ENCODE measurements at places on chromosomes 13 and 19.

GRCh38 chr19:50432221-50433028 is at the start of gene MYBPC2:
MYBPC2 (plus strand) TSS chr19:50432892; CDS start chr19:50432954, 62 bp downstream.
- no peak for DNase-seq

DNA sequence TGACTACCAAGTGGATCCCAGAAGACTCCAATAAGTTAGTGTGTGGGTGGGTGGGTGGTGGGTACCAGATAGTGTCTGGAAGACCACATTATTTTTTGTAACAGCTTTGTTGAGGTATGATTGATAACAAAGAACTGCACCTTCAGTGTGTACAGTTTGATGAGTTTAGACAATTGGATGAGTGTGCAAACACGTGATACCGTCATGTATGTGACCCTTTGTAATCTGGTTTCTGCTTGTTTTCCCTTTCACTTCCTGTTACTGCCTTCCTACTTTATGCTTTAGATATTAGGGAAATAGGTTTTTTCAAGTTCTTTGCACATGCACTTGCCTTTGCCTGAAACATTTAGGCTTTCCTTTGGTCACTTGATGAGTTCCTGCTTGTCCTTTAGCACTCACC is 8.5 kb downstream of the RPL21 start:
- no peak for DNase-seq

GRCh38 chr13:98515818-98516465 is 61.0 kb downstream of the STK24 start:
- no peak for DNase-seq

DNA sequence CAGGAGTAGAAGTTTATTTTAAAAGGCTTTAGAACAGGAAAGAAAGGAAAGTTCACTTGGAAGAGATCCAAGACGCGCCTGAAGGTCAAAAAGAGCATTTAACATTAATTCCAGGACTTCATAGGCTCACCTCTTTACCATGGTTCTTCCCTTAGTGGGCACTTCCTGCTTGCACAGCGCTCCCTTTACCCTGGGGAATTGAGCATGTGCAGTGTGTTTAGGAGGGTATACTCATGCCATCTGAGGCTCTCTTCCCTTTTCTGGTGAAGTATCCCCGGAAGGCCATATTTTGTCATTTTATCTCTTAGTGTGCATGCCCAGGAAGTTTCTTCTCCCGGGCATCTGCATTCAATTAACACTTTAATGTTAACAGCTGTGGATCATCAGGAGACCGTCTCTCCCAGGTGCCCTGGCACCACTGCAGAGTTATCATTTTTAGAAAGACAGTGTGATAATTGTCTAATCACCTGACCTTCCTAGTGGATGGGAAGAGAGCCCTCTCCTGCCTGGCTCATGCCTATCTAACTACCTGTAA is 66.1 kb upstream of the ABCC4 start:
- DNase-seq, result no peak

DNA sequence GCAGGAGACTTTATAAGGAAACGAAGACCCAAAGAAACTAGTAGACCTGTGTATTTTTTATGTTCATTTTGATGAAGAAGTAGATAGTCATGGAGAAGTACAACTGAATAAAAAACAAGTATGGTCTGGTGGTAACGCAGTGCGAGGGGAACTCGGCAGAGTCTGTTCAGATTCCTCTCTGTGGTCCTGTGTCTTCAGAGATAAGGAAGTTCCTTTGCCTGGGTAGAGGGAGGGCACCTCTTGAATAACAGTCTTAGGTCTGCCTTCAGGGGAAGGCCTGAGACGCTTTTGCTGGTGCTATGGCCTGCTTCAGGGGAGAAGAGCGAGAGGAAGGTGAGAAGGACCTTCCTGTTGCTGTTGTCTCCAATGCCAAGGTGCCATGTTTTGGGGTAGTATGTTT is 25.9 kb upstream of the SLC46A3 start:
- DNase-seq, result no peak

DNA sequence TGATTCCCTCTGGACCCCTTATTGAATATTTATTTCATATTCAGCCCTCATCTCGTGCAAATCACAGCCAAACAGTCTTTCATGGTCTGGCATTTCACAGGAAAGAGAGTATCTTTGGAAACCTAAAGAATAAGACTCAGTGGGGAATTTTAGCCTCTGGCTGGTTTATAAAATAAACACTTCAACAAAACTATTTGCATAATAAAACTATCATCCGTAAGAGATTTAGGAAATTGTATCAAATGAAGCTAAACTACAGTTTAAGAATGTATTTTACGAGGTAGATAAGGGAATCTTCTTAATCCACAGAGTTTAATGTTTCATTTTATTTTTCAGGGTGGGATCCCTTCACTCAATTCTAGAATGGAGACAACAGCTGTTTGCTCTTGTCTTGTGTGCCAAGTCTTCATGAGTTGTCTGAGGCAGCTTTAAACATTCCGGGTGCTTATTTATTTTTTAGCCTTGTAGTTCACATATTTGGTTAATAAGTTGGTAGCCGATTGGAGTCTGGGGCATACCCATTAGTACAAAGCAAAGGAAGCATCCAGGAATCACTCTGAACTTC is 634.4 kb upstream of the KLF12 start:
- DNase-seq, result no peak

DNA sequence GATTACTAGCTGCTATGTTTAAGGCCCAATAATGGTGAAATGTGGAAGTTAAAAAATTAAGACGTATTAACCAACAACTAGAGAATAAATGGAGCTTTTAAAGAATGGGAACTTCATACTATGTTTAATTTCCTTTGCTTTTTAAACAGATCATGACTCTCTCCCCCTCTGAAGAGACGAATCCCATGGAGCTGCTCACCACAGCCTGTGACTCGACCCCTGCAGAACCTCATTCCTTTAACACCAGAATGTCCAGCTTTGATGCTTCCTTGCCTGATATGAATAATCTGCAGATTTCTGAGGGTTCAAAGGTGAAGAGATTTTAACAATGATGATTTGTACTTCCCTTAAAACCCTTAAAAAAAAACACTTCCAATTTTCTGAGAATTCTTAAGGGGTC is 53.0 kb downstream of the ZAR1L start:
- no peak for DNase-seq

DNA sequence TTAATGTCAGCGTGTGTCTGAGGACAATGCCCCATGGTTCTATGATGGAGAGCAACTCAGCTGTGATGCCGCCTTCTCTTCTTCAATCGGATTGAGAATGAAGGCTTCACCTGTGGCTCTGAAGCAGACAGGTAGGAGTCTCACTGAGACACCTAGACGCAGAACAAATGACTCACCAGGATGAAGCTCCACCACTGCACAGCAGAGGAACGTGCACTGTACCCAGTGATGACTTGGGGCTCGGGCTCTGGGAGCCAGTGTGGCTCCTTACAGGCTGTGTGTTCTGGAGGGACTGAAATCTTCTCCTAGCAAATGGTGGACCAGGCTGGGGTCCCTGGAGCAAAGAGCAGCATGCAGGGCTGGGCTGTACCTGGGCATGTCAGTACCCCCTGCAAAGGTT is 44.0 kb downstream of the CCDC70 start:
- no peak for DNase-seq

GRCh38 chr13:112753833-112754232 is 64.0 kb downstream of the ATP11A start:
- no peak for DNase-seq

DNA sequence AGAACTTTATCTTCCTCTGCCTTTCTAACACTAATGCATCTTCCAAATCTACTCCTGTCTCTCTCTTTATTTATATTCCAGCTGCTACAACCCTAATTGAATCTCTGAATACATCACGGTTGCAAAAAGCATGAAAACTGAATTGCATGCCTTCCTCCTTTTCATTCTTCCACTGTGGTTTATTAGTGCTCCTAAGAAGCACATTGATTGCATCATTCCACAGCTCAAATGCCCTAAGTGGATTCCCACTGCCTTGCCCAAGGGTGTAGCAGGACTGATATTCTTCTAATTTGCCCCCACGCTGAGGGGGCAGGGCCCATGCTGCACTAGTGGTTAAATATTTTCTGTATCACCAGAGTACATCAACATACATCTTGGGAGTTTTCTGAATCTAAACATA is 640.8 kb downstream of the EFNB2 start:
- no peak for DNase-seq

GRCh38 chr19:46992699-46993535 is 26.7 kb upstream of the NPAS1 start:
- DNase-seq, result no peak

GRCh38 chr19:7947939-7948338 is 4.5 kb upstream of the TIMM44 start:
- DNase-seq, result no peak

GRCh38 chr13:97134364-97135095 is 87.6 kb upstream of the MBNL2 start:
- no peak for DNase-seq

- DNase-seq, result no peak
Measured at GRCh38 chr19:56671613-56671994, at the start of gene ZNF835. ZNF835 (minus strand) TSS chr19:56671757; CDS start chr19:56665198, 6,559 bp downstream.

DNA sequence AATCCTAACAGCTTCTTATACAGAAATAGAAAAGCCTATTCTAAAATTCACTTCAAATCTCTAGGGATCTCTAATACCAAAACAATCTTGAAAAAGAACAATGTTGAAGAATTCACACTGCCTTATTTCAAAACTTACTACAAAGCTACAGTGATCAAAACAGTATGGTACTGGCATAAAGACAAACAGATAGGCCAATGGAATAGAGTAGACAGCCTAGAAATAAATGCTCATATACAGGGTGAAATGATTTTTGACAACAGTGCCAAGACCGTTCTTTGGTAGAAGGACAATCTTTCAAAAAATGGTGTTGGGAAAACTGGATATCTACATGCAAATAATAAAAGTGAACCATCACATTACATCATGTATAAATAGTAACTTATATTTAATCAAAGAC is 11.8 kb upstream of the ZNF563 start:
- DNase-seq, result no peak

GRCh38 chr13:37769078-37769477 is 100.5 kb downstream of the TRPC4 start:
- DNase-seq, result no peak

DNA sequence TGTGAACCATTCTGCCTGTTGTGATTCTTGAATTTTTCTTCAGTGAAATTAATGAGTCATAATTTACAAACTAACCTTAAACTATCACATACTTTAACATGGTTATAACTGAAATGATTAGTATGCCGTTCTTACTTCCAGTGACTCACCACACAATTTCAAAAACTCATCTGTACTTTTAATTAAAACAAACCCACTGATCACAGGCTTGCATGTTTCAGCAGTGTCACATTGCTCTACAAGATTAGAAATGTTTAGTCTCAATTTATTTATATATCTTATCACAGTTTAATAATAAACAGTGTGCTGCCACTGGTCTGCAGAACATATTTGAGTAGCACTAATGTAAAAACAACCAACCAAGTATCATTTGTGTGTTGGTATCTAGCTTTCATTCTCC is 2227.9 kb upstream of the PCDH20 start:
- no peak for DNase-seq

DNA sequence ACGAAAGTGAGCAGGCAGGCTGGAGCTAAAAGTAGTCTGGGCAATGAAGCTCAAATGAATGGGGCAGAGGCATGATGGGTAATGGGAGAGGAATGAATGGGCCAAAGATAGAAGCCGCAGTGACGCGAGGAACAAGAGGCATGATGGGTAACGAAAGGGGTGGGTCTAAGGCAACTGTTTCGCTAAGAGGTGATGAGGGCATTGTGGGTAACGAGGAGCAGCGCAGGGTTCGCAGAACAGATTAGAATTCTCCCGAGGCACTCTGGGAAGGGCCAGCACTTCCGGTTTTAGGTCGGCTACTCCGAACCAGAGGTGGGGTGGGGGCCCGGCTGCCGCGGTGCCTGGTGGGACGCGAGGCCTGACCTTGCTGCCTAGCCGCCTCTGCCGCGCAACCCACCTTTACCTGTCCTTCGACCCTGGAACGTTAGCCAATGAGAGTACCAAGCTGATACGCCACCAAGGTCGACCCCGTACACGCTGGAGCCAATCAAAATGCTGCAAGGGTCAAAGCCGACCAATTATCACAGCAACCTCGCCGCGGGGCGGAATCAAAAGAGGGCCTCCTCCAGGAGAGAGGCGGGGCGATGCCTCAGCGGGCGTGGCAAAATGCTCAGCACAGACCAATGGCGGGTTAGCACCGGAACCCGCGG is 563 bp upstream of the TOMM40 start:
- DNase-seq, result peak; percentile 100

GRCh38 chr19:530134-531008 is 1.2 kb upstream of the CDC34 start:
- DNase-seq, result no peak

DNA sequence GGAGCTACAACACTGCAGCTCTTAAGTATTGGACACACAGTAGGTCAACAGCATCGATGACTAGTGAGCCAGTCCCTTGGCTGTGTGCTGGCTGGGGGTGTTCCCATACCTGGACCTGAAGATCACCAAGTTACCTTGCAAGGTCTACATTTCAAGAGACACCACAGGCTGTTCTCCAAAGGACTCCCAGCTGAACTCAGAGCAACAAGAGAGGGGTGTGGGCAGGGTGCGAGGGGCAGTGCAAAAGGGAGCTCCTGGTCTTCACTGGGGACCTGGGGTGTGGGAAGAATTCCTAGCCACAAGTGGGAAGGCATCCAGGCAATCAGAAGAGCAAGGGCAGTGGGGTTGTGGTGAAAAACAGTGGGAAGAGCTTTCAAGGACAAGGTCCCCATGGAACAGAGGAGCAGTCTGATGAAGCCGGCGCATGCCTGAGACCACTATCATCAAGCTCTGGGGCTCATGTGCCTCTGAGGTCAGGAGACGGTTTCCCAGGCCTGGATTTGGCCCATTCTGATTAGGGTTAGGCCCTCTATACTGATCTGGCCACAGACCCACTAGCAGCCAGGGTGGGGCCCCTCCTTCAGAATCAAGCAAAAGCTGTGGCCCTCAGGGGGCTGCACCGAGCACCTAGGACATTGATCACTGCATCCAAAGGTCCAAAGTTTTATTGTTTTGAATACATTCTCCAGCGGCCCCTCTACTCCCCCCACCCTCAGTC is 4.7 kb upstream of the GSK3A start:
- DNase-seq, result no peak

GRCh38 chr13:100069278-100069677 is 19.6 kb upstream of the PCCA start:
- DNase-seq, result no peak

- no peak for DNase-seq
Measured at GRCh38 chr19:43616306-43616705, 3.1 kb downstream of the ZNF428 start.

- peak; percentile 94 for DNase-seq
Measured at GRCh38 chr19:4343370-4344307, at the start of gene MPND. MPND (plus strand) TSS chr19:4343562; CDS start chr19:4343594, 32 bp downstream.

- DNase-seq, result peak; percentile 66
Measured at GRCh38 chr19:41795031-41795461, 1.3 kb upstream of the CEACAM3 start.

- DNase-seq, result no peak
Measured at GRCh38 chr13:94427313-94427953, 52.0 kb downstream of the DCT start.

DNA sequence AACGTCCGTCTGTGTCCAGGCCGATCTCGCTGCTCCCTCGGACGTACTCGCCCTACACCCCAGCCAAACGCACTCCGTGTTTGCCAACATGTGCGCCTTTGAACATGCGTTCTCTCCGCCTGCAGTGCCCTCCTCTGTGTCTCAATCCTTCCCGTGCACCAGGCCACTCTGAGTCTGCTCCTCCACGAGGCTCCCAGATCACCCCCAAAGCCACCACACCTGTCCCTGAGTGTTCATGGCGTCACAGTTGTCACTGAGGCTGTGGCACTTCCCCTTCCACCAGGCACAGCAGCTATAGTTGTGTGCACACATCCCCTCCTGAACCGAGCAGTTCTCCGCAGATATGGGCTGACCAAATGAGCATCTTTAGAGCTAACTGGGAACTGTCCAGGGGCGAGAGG is 35.6 kb downstream of the RASA3 start:
- DNase-seq, result no peak

- DNase-seq, result no peak
Measured at GRCh38 chr13:111659219-111659775, 338.9 kb downstream of the TEX29 start.

- DNase-seq, result no peak
Measured at GRCh38 chr13:85685436-85685835, 113.8 kb downstream of the SLITRK6 start.

Measured in DND-41 (cell line).